NB4 (cell line): ENCODE measurements at places on chromosomes 6 and 20.

DNA sequence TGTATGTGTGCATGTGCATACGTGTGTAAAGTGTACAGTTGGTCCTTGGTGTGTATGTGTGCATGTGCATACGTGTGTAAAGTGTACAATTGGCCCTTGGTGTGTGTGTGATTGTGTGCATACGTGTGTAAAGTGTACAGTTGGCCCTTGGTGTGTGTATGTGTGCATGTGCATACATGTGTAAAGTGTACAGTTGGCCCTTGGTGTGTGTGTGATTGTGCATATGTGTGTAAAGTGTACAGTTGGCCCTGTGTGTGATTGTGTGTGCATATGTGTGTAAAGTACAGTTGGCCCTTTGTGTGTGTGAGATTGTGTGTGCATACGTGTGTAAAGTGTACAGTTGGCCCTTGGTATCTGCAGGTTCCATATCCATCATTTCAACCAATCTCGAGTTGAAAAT, 5.1 kb upstream of the LIME1 start:
- DNase-seq: no peak

GRCh38 chr20:54433636-54434035, 41.8 kb upstream of the DOK5 start:
- no peak for DNase-seq

DNA sequence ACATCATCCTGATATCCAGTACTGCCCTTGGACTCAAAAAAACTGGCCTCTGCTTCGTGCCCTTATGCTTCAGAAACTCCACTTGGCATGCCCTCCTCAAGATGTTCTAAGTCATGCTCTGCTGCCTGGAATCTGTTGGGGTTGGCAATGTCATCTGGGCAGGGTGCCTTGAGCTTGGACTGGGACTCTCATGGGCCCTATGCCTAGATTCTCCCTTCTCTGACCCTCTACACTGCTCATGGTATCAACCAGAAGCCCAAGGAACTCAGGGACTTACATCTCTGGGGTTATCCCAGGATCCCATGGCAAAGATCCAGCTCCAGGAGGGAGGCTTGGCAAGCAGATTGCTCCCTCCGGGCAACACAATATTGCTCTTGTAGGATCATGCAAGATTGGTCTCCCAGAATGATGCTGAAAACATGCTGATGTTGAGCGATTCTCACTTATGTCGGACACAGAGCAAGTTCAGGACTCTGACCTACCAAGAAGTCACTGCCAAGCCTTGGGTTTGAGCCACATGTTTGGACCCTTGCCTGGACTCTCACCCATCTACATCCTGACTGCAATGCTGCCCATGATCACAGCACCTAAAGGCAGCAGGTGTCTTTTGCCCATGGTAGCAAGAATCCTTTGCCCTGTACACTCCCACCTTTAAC, 88.8 kb downstream of the ADAT2 start:
- no peak for DNase-seq

- DNase-seq: no peak
Observed at GRCh38 chr6:155994086-155994485, 538.4 kb upstream of the NOX3 start.

DNA sequence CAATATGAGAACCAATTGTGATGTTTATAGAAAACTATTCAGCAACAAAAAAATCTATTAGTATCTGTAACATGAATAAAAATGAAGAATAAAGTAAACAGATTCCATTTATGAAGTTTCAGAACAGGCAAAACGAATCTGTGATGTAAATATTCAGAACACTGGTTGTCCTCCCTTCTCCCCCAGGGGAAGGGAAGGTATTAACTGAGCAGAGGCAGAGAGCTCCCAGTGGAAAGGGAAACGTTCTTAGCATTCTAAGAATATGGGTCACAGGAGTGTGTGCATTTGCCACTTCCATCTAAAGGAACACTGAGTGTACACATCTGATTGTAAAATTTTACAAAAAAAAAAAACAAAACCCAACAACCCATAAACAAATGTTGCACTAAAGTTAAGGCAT, 23.1 kb downstream of the SPAG4 start:
- DNase-seq: no peak
